ENCODE measurements at places on chromosomes 1 and 21.

GRCh38 chr1:58430421-58431275 lies 115.9 kb downstream of the OMA1 start:
- DNase-seq: no peak

DNA sequence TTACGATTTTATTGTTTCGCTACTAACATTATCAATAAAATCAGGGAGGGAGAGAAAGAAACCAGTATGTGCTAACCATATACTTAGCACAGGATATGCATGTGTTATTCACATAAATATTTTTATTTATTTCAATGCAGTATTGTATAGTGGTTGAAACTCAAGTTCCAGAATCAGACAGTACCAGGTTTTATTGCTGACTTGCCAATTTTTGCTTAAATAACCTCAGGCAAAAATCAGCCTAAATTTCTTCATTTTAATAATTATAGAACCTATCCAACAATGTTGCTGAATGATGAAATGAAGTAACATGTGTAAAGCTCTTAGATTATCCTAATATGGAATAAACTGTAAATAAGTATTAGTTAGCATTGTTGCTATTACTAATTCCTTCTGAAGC lies 61.4 kb upstream of the LRRC7 start:
- no peak for DNase-seq

GRCh38 chr1:29966526-29967045 lies 730.3 kb downstream of the PTPRU start:
- DNase-seq: no peak

GRCh38 chr1:7407544-7407895 lies 363.6 kb upstream of the VAMP3 start:
- DNase-seq: no peak

DNA sequence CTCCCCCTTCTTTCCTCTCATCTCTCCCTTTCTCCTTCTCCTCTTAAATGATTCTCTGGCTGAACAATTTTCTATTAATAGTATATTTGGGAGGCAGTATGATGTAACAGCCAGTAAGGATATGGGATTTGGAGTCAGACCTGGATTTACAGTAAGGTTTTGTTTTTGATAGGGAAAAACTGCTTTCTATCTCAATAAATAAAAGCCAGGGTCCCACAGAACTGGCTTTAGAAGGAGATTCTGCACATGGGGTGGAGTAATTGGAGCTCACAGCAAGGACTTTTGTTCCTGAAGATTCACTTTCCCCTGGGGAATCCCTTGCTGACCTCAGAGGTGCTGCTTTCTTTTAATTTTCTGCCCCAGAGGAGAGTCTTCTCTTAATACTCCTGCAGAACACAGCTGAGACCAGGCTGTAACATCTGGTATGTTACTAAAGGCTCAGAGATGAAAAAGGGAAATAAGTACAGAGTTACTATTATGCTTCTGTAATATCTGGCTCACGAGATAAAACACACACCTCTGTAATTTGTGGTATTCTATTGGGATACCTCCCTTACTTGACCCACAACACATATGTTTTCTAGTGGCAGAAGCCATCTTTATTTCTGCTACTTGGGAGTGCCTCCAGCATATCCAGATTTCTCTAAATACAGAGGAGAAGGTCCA lies 13.4 kb downstream of the EPB41 start:
- DNase-seq: peak; percentile 23

GRCh38 chr21:42047821-42048613 lies 23.1 kb upstream of the UMODL1 start:
- peak; percentile 93 for DNase-seq

DNA sequence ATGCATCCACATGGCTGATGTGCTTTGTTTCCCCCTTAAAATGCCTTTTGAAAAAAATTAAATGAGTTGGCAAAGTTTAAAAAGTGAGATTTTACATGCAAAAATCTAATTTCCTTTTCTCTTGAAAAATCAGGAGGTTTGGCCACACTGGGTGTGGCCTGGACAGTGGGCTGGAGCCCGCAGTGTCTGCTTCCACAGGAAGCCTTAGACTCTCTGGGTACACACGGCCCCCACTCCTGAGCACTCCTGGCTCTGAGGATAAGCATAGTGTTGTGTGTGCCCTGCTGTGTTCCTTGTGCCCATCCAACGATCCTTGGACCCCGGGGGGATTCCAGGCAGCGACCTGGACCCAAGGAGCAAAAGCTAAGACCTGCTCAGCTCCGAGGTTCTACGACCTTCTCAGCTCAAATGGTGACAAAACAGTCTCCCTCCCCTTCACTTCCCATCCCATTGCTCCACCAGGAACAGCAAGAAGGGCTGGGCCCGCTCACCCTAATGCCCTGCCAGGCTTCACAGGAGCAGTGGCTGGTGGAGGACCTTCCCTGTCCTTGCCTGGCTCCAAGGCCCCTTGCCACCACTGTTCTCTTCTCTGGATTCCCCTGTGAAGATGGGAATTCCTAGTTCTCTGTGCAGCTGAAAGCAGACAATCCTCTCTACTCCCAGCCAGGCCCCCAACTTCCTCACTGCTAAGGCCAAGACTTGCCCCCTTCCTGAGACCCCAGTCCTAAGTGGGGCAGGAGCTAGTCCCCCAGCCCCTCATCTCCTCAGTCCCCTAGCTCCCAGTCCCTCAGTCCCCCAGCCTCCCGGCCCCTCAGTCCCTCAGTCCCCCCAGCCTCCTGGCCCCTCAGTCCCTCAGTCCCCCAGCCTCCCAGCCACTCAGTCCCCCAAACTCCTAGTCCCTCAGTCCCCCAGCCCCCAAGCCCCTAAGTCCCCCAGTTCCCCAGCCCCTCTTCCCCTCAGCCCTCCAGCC lies 395.8 kb downstream of the PTPRU start:
- no peak for DNase-seq

DNA sequence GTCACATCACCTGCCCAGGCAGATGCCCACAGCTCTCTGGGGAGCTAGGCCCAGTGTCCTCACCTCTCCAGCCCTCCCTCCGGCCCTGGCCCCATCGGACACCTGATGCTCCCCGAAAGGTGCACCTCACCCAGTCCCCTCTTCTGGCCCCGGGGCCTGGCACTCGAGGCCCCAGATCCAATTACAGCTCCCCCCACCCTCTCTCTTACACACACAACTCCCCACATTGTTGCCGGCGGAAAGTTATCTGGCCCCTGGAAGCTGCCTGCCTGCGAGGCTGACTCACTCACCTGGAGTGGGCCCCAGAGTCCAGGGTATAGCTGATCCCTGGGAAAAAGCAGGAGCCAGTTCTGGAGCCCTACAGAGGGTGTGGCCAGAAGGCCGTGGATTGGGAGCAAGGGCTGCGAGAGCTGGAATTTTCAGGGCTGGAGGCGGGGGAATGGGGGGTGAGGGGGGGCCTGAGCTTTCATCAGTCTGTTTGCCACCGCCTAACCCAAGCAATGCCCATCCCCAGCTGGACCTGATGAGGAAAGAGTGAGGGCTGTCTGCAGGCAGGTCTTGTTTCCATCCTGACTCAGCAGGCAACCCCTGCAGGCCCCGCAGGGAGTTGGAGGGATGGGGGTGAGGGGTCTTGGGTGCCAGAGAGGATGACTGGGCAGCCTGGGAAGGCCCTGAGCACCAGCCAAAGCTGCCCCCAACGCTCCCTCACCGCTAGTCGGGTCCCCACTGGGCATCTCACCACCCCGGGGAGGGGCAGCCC lies 948 bp downstream of the FBXO2 start:
- no peak for DNase-seq

DNA sequence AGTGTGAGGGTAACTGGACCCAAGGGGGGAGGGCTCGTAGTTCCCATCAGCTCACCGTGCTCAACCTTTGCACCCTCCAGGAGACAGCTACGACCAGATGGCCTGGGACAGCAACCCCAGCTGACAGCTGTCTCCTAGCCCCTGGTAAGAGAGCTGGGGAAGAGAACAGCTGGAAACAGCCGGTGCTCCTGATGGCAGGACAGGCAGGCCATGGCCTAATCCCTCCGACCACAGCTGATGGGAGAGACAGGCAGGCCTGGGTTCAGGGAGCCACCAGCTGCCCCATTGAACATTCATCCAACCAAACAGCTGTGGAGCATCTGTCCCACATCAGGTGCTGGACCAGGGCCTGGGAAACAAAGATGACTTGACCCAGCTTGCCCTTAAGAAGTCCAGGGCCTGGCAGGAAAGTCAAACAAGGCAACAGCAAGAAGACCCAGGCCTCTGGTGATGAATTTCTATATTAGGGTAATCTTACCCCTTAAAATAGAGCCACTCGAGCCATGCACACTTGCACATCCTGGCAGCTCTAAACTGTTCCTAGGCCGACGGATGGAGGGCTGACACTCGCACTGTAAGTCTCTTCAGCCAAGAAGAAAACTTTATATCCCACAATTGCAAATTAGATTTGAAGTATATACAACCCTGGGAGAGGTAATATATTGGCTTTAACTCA lies 12.2 kb downstream of the OLFML2B start:
- DNase-seq: no peak

GRCh38 chr1:211738691-211739301 lies 63.4 kb upstream of the NEK2 start:
- DNase-seq: peak; percentile 19

GRCh38 chr1:60436186-60436585 lies 362.6 kb upstream of the C1orf87 start:
- no peak for DNase-seq

GRCh38 chr1:226033582-226033981 lies 28.9 kb upstream of the H3-3A start:
- no peak for DNase-seq

GRCh38 chr1:237108297-237109040 lies 66.5 kb downstream of the RYR2 start:
- DNase-seq: no peak

GRCh38 chr1:189431447-189431846 lies 1046.2 kb downstream of the BRINP3 start:
- DNase-seq: peak; percentile 46

GRCh38 chr1:150182247-150182646 lies 32.5 kb downstream of the PLEKHO1 start:
- no peak for DNase-seq

- no peak for DNase-seq
Measured at GRCh38 chr1:107526524-107527198, 385.8 kb downstream of the NTNG1 start.

DNA sequence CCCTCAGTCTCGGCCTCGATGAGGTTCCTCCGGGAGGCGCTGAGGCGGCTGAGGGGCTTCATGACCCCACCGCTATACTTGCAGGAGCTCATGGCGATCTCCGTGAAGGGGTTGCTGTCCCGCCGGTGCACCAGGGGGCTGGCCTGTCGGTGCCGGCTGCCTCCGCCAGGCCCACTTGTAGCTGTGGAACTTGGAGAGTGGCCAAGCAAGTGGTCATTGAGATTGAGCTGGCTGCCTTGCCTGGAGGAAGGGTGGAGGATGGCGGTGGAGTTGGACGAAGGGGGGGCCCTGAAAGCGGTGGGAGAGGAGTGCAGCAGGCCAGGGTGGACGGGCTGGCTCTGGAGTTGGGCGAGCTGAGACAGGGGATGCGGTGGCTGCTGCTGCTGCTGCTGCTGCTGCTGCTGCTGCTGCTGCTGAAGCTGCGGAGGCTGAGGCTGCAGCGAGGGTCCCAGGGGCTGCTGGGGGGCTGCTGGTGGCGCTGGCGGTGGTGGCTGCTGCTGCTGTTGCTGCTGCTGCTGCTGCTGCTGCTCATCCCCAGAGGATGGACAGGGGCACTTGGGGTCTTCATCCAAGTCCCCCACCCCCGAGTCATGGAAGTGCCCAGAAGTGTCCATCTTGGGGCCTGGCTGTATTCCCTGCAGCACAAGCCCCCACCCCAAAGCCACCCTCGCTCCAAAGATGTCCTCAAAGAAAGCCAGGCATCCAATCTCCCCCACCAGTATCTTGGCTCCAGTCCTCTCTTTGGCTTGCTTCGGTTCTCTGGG lies 548 bp downstream of the KCNN3 start:
- peak; percentile 58 for DNase-seq

GRCh38 chr1:214665606-214666110 lies 62.7 kb downstream of the CENPF start:
- peak; percentile 54 for DNase-seq

- DNase-seq: peak; percentile 5
Measured at GRCh38 chr1:35406103-35406502, 137.6 kb downstream of the ZMYM4 start.

DNA sequence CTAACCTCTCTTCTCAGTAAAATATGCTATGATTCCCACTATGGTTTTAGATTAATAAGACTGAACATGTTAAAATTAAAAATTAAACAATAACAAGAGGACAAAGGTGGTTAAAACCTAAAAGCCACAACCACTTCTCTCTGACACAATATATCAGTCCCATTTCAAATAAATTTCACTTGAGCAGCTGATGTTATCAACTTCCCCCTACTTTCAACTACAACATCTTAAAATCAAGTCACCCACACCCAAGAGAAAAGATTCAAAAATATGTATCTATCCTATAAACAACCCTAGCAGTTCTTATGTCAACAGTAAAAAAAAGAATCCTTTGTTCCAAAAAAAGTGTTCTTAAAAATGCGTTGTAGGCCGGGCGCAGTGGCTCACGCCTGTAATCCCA lies 7.5 kb downstream of the PUM1 start:
- no peak for DNase-seq

DNA sequence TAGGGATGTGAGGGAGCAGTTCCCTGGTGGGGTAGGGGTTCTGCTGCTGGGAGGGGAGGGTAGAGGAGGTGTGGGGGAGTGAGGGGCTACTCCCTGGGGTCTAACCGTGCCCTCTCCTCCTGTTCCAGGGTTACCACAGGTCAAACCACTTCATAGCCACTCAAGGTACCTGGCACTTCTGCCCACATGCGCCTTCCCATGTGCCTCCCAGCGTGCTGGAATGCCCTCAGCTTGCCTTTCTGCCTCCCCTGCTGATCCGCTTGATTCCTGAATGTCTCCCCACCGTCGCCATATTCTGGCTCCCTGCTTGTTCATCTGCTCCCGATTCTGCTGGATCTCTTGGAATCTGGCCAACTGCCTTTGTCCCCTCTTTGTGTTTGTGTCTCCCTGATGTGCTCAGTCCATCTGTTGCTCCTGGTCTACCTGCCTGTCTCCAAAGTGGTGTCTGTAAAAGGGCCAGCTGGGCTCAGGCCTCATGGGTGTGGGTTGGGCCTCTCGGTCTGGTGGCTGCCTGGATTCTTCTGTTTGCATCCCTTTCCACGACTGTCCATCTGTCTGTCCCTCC lies 74.4 kb downstream of the PTPRU start:
- DNase-seq: no peak

- DNase-seq: peak; percentile 6
Measured at GRCh38 chr1:85952460-85952859, 204.1 kb downstream of the COL24A1 start.

DNA sequence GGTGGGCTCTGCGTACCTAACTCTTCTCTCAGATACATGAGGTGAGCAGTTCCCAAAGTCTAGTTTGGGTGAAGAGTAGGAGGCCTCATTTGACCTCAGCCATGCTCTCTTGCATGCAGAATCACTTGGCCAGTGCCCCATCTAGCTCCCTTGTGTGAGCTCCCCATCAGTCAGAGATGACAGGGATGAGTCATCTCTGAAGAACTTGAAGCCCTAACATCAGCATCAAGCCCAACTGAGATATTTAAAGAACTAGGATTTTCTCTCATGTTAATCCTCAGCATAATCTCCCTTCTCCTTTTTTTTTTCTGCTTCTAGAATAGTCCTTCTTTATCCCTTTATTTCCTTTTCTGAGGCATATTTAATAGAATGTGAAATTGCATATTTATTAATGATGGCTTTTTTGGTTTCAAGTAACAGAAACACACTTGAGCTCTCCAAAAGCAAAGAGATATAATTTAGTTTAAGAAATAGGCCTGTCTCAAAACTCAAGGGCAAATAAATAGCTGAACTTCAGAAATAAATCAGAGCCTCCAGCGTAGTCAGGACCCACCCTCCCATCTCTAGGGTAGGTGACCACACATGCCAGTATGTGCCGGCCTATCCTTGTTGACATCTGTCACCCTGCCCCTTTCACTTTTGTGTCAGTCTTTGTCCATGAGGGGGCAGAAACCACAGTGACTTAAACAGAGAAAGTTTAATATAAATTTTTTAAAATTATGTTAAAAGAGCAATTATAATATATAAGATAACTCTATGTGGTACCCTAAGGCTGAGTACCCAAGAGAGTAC lies 112.3 kb downstream of the TSEN15 start:
- DNase-seq: peak; percentile 57
